AG04450 (cell line): ENCODE measurements at places on chromosomes 1 and 21. TPM values are rescaled to one million over a fixed set of nuclear protein-coding genes. Genes with fewer than 3 reads are reported as not detected.

MCOLN3 gene
- 0.05 TPM in 2 replicates for polyA plus RNA-seq

ADCY10 gene
- polyA plus RNA-seq, result 0.01 and 0.11 TPM in 2 replicates

PLA2G2D gene
- not detected in 2 replicates for polyA plus RNA-seq

ECE1 gene
- 145 and 161 TPM in 2 replicates for polyA plus RNA-seq

SSU72 gene
- 104 and 113 TPM in 2 replicates for polyA plus RNA-seq

TGFB2 gene
- 10.2 and 14.8 TPM in 2 replicates for polyA plus RNA-seq

NUF2 gene
- polyA plus RNA-seq, result 4.2 and 8.1 TPM in 2 replicates

ANGPTL1 gene
- polyA plus RNA-seq, result 0.16 and 0.47 TPM in 2 replicates

AQP10 gene
- not detected in 2 replicates for polyA plus RNA-seq

POU3F1 gene
- not detected in 2 replicates for polyA plus RNA-seq

SUSD4 gene
- 0.12 and 0.29 TPM in 2 replicates for polyA plus RNA-seq

MYOG gene
- not detected in 2 replicates for polyA plus RNA-seq

BSDC1 gene
- polyA plus RNA-seq, result 45.3 and 53.1 TPM in 2 replicates

TRNP1 gene
- polyA plus RNA-seq, result 47.1 and 50.7 TPM in 2 replicates

CD1B gene
- polyA plus RNA-seq, result not detected in 2 replicates

DNA sequence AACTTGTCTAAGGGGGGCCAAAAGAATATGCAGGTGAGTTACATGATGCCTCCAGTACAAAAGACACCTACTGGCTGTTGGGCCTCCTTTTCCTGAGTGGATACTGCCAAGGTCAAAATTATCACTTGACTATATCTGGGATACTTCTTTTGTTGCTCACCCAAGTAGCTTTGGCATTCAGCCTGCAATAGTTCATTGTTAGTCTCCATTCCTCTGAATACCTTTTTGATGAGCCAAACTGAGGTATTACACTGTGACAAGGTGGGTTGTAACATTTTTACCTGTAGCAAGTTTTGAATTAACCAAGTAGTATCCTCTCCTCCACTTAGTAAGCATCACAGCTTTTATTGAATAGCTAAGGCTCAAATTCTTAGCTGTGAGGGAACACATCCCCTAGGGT lies 408.0 kb downstream of the LRRIQ3 start:
- DNase-seq, result no peak

GRCh38 chr1:43309405-43310025 lies 8.7 kb downstream of the TIE1 start:
- no peak for DNase-seq

DNA sequence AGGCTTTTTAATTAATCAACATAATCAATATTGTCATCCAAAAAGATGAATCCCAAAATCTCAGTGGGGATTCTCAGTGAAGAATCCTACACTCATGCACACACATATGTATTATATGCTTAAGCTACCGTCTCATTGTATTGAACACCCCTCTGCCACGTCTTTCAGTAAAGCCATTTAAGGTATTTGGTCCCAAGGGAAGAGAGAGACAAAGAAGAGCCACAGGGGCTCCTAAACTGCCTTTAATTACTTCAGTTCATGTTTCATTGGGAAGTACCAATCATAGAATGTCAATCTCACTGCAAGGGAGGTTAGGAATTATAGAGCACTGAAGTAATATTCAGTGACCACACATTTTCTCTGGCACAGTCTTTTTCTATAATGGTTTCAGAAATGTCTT lies 388.6 kb upstream of the NEGR1 start:
- DNase-seq, result no peak

- DNase-seq, result no peak
These were observed 8.7 kb downstream of the TNFRSF14 start for GRCh38 chr1:2564815-2565374.

GRCh38 chr1:2197707-2198165 lies 3.2 kb upstream of the FAAP20 start:
- no peak for DNase-seq

GRCh38 chr1:86175756-86176155 lies 19.2 kb upstream of the COL24A1 start:
- no peak for DNase-seq

DNA sequence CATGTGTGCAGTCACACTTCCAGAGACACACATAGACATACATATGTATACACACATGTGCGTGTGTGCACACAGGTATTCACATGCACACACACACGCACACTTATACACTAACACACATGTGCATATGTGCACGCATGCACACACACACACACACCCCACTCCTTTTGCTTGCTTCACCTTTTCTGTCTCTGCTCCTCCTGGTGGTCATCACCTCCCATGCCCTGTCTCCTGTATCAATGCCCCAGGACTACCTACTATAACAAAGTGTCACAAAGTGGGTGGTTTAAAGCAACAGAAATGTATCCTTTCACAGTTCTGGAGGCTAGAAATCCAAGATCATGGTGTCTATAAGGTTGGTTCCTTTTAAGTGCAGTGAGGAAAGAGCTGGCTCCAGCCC lies 27.4 kb downstream of the ETS2 start:
- no peak for DNase-seq

- DNase-seq, result no peak
These were observed 526.0 kb upstream of the ADGRL4 start for GRCh38 chr1:79532555-79532954.

DNA sequence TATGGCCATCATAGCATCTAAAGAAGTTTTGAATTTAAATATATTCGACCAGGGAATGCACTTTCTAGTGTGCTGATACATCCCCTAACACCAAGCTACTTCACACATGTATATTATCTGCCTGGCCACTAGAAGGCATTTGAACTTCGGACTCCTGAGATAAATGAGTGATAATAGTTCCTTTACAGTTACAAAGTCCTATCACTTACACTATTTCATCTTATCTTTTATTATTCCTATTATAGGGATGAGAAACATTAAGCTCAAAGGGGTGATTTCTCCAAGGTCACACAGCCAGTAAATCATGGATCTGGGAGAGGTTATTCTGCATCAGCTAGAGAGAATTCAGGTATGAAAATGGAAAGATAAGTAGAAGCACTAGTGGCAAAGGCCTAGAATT lies 40.3 kb downstream of the GPATCH2 start:
- no peak for DNase-seq

GRCh38 chr1:117286145-117286544 lies 75.4 kb upstream of the VTCN1 start:
- DNase-seq, result no peak

GRCh38 chr1:165119086-165119485 lies 237.4 kb downstream of the LMX1A start:
- no peak for DNase-seq

GRCh38 chr1:234972411-234973191 lies 156.0 kb downstream of the TOMM20 start:
- no peak for DNase-seq

GRCh38 chr1:107965110-107965991 lies at the start of gene VAV3:
VAV3 (minus strand) TSS chr1:107965180; CDS start chr1:107964869, 311 bp downstream.
- DNase-seq, result no peak

DNA sequence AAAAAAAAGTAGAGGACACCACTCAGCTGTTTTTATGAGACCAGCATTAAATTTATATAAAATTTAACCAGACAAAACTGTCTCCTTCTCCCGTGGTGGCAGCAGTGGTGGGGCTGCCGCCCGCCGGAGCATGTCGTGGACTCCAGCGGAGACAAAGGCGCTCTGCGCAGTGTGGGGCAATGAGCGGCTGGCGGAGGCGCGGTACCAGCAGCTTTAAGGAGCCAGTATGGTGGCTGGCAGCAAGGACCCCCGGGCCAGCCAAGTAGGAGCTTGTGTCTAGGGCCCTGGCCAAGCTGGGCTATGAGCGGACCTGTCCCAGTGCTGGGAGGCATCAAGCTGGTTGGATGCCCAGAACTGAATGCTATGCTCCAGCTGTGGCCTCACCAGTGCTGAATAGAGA lies 2102.9 kb downstream of the NCAM2 start:
- no peak for DNase-seq

- no peak for DNase-seq
These were observed 184.4 kb downstream of the MRPL39 start for GRCh38 chr21:25422610-25423608.

- no peak for DNase-seq
These were observed 4.3 kb upstream of the BCL2L15 start for GRCh38 chr1:113891631-113892220.

DNA sequence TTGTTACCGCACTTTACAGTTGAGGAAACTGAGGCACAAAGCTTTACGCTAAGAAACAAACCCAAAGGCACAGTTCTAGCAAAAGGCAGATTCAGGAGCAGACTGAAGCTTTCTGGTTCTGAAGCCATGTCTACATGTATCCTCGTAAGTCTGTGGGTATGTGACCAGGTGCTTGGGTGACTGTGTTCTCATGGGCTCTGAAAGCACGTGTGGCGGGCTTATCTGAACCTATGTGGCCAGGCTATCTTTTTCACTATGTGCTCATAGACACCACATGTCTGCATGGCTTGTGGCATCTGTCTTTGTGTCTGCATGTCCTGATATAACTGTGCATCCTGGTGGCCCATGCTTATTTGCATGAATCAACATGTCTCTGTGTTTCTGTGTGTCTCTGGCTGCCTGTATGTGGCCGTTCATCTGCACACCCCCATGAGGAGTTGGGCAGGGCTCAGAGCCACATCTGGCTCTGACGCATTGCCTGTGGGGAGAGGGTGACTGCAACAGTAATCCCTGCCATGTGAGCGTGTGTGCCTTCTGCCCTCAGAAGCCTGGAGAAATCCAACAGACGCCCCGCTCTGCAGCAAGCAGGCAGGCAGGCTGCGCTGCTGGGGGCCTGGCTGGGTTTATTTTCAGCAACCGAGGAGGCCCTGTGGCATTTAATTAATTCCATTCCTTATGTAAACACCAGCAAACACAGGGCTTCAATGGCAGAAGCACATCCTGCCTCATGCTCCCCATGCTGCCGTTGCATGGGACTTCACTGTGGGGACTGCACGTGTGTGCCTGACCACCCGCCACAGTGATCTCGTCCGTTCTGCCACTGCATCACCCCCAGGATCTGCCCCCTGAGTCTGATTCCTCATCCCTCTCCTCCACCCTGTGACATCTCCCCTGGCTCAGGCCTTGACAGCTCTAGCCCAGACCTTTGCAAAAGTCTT lies 115.4 kb downstream of the TRABD2B start:
- DNase-seq, result no peak

- no peak for DNase-seq
These were observed 83.6 kb downstream of the CLIC4 start for GRCh38 chr1:24828887-24829192.

DNA sequence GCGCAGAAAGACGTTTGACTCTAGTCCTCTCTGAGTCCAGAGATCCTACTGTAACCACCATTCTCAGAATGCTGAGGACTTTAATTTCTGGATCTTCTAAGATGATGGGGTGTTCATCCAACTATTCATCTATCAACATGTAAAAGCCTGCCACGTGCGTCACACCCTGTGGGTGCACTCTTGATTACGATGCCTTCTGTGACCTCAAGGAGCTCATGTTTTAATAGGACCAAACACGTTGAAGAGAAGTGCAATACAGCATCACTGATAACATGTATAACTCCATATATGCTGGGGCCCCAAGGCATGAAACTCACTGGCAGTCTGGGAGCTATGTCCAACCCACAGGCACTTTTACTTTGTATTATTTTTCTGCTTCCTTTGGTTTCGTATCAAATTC lies 19.0 kb downstream of the KIAA0040 start:
- no peak for DNase-seq

DNA sequence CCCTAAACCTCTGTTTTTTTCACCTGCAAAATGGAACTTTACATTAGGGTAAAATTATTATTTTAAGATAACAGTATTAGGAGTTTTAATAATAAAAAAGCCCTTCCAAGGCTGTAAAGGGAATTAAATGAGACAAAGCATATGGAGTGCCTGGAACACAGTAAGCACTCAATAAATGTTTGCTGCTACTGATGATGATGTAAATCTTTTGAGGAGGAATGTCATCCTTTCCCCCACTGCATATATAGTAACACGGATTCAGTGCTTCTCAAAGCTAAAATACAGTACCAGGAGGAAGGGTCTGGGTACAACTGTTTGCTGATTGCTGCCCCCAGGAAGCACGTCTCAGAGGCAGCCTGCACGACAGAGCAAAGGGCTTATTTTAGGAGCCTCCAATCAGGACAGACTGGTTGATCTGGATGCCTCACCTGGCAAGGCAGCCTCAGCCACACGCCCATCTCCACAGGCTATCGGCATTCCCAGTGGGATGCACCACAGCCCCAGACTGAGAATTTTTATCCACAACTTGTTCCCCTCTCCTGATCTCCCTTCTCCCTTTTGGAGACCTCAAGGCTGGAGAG lies 64.4 kb downstream of the GADD45A start:
- no peak for DNase-seq

DNA sequence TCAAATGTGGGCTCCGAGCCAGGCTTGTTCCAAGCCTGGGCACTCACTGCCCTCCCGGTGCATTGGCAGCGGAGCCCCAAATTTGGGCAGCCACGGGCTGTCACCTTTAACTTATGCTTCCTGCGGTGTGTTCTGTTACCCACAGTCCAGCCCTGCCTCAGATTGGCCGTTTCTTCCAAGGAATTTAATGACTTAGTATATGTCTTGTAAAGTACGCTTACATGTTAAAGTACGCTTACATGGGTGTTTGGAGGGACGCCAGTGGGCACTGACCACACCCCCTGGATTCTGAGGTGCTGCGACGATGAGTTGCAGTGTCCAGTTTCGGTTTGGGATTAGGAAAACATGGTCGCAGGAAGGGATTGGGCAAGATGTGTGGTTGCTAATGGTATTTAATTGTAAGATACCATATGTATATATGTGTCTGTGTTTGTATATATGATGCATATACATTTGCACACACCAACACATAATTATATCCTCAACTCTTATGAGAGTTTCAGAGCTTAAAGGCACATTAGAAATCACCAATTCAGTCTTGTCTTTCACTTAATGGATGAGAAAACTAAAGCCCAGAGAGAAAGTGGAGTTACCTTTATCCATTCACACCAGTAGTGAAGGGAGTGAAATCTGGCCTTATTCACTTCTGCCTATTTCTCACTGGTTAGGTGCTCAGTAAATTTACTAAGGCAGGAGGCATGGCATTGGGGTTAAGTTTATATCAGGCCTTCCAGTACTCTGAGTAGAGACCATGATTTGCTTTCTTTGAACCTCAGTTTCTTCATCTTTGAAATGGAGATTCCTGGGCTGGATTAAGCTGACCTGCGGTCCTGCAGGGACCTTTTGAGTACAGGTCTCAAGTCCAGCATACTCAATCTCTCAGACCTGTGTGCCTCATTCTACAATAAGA lies 1.0 kb downstream of the SMYD2 start:
- peak; percentile 36 for DNase-seq

DNA sequence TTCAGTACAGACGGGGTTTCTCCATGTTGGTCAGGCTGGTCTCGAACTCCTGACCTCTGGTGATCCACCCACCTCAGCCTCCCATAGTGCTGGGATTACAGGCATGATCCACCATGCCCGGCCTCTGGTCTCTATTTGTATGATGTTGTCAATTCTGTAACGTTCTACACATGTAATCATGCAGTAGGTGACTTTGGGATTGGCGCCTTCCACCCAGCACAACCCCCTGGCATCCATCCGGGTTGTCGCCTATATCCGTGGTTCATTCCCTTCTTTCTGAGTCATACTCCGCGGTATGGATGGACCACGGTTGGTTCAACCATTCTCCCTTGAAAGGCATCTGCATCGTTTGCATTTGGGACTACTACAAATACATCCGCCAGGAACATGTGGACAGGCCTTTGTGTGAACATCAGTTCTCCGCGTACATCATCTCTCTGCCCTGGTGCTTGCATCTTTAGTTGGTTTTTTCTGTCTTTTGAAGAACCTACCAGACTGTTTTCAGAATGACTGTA lies 72.1 kb downstream of the PDE9A start:
- DNase-seq, result no peak
